ENCODE measurements at places on chromosomes 2 and 18.

DNA sequence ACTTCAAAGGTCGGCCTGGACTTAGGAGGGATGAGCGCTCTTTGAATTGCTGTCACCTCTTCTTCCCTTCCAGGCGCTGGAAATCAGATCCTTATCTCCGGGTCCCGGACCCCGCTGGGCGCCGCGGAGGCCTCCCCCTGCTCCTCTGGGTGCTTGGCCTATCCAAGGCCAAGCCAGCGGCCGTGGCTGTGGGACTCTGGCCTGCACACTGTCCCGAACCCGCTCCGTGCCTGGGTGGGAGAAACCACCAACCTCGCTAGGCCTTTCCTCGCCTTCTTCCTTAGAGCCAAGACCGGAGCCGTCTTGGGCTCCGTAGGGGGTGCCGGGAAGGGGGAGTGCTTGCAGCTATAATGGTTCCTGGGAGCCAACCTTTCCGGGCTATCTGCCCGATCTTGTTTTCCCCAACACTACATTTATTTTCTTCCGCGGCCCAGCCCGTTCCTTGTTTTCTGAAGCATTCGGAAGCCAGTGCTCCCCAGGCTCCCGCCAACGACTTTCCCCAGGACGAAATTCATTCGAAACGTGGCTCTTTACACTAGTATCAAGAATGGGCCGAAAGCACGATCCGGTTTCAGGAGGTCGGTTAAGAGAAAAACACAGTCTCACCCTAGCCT, 2.4 kb downstream of the OSR1 start:
- peak; percentile 64 for DNase-seq

DNA sequence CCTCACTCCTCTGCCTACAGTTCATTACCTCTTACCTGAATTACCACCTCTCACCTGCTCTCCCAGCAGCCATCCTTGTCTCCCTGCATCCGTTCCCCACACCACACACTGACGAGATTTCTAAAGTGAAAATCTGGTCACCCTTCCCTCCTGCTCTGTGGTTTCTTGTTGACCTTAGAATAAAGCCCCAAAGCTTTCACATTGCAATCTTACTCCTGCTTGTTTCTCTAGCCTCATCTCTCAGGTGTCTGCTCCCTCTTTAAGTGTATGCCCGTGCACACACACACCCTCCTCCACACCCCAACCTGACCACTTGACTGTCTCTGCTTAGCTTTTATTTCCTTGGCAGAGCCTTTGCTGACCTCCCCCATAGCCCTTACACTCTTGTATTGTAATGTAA, 122.0 kb upstream of the SKOR2 start:
- DNase-seq: no peak

GRCh38 chr2:109428281-109428680, 185.5 kb downstream of the SEPTIN10 start:
- DNase-seq: no peak

GRCh38 chr2:190626641-190627210, 22.2 kb upstream of the NAB1 start:
- no peak for DNase-seq

DNA sequence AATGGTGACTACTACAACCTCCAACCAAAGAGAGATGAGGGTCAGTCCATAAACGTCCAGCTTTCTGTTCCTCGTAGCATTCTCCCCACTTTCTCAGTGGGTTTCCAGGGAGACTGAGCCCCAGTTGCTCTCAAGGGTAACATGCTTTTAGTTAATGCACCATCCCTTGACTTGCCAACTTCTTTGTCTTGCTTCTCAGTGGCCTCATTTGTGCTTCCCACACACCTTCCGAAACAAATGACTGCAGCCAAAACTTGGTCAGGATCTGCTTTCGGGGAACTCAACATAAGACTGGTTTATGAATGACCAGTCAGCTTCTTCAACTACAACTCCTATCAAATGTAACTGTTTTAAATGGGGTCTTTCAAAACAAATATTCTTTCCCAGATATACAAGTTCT, 94.1 kb downstream of the COL6A3 start:
- DNase-seq: no peak

DNA sequence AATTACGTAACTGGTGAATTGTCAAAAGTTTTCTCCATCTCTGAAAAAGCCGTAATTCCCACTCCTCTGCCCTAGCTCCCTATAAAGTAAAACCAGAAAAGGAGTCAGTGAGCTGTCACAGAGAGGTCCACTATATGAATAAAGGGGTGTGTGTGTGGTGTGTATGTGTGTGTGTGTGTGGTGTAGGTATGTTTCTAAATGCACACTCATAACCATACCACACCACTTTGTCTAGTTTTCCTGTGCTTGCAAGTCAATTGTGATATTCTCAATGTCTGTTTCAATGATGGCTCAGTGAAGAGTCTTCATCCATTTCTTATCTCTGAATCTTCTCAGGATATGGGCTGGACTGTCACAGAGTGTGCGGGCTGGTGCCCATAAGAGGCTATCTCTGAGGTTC, 54.8 kb upstream of the CCDC68 start:
- no peak for DNase-seq

DNA sequence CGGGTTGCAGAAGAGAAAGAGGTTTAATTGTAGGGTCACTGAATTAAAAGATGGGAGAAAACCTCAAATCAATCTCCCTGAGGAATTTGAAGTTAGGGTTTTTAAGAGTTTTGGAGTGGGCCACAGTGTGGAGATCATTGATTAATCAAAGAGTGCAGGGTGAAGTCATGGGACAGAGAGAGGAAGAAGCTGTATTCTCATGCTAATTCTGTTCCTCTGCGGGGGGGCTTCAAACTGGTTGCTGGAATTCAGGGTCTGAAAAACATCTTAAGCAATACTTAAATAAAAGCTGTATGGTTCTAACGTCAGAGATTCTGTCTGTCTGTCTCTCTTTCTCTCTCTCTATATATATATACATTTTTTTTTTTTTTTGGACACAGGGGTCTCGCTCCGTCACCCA, 169.8 kb upstream of the SPATS2L start:
- DNase-seq: no peak

- peak; percentile 72 for DNase-seq
Measured at GRCh38 chr2:207772081-207772843, 2.6 kb upstream of the FZD5 start.

DNA sequence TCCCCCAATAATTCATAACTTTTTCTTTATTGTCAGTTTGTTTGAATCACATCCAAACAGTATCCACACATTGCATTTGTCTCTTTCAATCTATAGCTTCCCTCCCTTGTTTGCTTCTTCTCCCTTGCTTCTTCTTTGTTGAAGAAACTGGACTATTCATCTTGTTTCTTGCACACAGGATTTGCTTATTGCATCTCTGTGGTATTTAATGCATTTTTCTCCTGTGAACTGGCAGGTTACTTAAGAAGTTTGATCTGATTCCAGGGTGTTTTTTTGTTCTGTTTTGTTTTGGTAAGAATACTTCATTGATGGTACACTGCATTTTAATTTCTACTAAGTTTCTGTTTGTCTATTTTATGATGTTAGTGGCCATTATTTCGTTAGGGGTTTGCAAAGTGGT, 166.8 kb downstream of the CAMKMT start:
- DNase-seq: no peak

DNA sequence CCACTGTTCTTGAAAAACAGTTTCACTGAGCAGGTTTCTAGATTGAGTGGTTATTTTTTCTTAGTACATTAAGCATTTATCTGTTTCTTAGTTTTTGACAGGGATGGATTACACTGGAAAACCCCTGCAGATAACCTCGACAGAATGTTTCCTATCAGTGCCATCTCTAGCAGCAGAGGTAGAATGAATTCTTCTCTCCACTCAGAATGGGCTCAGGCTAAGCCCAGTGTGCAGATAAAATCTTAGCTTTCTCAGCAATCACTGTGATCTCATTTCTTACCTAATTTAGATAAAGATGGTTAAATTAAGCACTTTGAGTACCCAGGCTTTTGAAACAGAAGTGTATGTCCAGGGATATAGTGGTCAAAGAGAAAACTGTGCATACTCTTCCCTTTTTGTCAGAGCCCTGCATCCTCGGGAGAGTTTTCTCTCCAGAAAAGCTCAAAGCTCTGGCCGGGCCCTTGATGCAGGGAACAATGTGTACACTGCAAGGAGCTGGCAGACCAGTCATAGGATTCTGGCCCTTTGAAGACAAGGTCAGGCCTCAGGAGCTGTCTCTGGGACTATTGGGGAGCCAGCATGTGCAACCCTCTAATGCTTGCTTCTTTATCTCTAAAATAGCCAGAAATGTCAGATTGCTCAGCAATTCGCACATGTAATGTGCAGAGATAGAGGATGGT, 10.6 kb upstream of the AKAIN1 start:
- DNase-seq: no peak
